ENCODE measurements at places on chromosomes 2 and 18.

GRCh38 chr2:27356056-27356381 is 545 bp downstream of the GTF3C2 start:
- peak; percentile 62 for DNase-seq

- no peak for DNase-seq
Measured at GRCh38 chr2:37370666-37371065, 26.2 kb downstream of the QPCT start.

GRCh38 chr2:18630101-18630500 is 40.7 kb upstream of the NT5C1B start:
- DNase-seq: no peak

DNA sequence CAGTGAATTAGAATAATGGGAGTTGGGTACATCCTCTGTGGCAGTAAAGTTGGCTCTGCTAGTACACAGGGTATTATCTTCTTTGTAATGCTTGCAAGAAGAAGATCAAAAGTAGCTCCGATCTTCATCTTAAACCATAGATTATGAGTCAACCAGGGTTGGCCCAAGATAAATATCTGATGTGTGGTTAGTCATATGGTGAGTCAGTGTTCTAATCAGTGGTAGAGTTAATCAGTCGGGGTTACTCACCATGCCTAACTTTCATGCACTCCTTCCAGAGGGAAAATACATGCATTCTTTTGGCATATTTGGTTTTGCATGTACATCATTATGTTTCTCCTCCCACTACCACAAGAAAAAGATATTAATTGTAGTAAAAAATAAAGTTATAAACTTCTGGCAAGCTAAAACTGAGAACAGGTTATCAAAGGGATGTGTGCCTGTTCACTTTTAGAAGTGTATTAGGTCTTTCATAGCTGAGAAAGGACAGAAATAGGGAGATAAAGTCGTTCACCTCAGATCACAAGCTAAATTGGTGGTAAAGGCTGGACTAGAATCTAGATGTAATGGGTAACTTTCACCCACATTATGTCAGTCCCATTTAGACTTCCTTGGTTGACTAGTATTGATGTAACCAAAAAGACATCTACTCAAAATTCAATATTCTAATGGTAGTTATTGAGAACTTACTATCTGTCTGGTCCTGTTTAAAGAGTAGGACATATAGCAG is 684.4 kb downstream of the IRS1 start:
- no peak for DNase-seq

- DNase-seq: no peak
Measured at GRCh38 chr2:152034257-152034801, 64.5 kb downstream of the CACNB4 start.

DNA sequence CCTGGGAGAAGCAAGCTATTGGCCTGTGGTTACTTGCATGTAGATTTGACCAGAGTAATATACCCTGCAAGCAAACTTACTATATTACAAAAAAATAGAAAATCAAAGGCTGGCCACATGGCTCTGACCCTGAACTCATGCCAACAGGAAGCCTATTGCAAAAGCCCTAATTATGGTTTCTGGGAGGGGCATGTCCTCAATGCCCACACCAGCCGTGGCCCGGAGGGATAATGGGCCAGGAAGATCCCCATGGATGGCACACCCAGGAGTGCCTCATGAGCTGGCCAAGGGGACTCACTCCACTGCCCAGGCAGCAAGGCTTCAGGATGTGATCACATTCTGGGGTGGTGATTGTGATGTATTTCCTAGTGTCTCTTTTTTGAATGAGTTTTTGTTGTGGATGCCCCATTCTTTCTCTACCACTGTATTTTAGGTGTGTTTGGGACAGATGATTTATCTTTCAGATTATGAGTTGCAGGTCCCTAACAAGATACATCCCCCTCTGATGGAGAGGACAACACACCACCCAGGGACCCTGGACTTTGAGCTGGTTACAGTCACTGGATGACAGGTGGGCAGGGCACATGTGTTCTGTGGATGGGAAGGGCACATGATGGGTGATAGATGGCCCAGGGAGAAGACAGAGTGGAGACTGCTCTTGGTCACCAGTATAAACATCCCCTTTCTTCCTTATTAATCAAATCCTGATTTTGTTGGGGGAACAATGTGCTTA is 18.7 kb upstream of the TFCP2L1 start:
- DNase-seq: no peak

- DNase-seq: no peak
Measured at GRCh38 chr2:206276169-206276942, 1.9 kb downstream of the ZDBF2 start.

GRCh38 chr2:119174216-119174992 is 15.9 kb upstream of the C1QL2 start:
- DNase-seq: peak; percentile 70

DNA sequence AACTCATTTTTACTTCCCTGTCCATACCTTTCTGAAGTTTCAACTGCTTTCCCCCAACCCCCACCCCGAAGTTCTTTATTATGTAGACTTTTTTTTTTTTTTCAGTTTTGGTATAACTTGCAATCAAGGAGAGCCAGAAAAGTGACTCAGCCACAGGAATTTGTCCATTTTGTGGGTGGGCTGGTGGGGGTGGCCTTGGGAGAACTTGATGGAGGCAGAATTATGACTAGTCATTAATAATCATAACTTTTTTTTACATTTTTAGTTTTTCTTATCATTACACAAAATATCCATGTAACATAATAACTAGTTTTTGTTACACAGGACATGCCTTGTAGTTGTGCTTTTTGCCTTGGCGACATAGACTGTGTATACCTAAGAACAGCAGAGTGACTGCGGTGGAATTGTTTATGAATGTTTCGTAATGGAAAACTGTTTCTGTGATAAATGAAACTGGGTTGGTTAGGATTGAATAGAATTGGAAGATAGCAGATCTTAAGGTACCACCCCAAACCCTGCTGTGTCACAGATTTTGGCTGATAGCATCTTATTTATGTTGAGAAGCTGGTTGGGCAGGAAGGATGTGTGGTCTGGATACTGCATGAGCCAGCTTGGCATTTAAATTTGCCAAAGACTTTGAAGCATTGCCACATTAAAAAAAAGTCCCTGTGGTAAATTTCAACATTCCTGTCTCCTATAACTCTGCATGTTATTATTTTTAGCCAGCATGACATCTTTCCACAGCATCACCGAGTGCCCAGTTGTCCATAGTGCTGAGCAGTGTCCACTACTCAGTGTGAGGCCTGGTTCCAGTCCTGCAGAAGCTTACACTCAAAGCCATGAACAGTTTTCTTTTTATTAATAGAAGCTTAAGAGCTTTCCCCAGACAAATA is 30.7 kb downstream of the LYPD6B start:
- DNase-seq: no peak
